ENCODE measurements at places on chromosomes 13 and 19.

- DNase-seq = no peak
These were observed 337.0 kb upstream of the SLC10A2 start for GRCh38 chr13:103403148-103403740.

GRCh38 chr13:58879114-58879513 is 1247.6 kb downstream of the PCDH17 start:
- DNase-seq = no peak

DNA sequence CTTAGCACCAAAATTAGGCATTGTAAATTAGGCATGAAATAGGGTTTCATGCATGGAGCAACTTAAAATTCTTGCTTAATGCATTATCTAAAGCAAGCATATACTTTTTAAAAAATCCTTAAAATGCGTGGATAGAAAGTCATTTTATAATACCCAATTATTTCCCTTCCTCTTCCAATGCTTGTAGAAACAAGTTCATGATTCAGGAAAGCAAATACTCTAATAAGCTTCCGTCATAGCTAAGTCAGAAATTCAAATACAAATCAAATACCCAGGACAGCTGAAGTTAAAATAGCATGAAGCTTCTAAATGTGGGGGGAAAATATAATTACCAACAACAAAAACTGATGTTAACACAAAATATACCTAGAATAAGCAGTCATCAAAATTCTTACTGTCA is 89.1 kb downstream of the COL4A1 start:
- DNase-seq = no peak

DNA sequence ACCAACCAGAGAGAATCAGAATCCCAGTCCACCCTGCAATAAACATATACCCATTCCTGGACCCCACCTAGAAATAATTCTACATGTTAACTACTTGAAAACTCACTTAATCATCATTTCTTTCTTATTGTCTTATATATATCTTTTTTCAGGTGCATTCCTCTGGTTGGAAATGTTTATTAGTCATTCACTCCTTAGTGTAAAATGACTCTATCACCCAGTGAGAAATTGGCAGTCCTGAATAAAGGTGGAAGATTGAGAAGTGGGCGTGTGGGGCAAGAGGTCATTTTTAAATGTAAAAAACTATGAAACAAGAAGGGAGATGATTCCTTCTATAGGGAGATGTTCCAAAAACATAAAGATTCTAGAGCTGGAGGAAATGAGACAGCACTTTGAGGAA is 101.2 kb upstream of the MBNL2 start:
- DNase-seq = no peak

Data from stimulated activated CD4-positive, alpha-beta T cell treated with anti-CD3 and anti-CD28 coated beads, Interleukin-4, amount 100 ng/mL, for 1 hour (primary cell).